Left lung (tissue), 14 donors: ENCODE measurements at places on chromosomes 5 and 9. TPM values are rescaled to one million over a fixed set of nuclear protein-coding genes. Genes with fewer than 3 reads are reported as not detected.

Gene IRX4
- total RNA-seq, result not detected

Gene PLPPR1
- total RNA-seq, result 1.6 TPM

Gene SPATA31D4
- total RNA-seq, result not detected

Gene AHRR
- 0.32 TPM for total RNA-seq

Gene ACTBL2
- 0.29 TPM for total RNA-seq

Gene FBLL1
- not detected for total RNA-seq

Gene CENPH
- total RNA-seq, result 4.1 TPM

Gene DOK3
- 90.5 TPM for total RNA-seq

Gene ADGRD2
- total RNA-seq, result not detected

Gene FREM1
- total RNA-seq, result 4.5 TPM
